ENCODE measurements at places on chromosomes 4 and X. TPM values are rescaled to one million over a fixed set of nuclear protein-coding genes. Genes with fewer than 3 reads are reported as not detected.

Gene TRAM1L1
- 0.84 TPM for total RNA-seq

- no peak for DNase-seq
These were observed 292.0 kb downstream of the CCSER1 start for GRCh38 chr4:90419124-90419711.

DNA sequence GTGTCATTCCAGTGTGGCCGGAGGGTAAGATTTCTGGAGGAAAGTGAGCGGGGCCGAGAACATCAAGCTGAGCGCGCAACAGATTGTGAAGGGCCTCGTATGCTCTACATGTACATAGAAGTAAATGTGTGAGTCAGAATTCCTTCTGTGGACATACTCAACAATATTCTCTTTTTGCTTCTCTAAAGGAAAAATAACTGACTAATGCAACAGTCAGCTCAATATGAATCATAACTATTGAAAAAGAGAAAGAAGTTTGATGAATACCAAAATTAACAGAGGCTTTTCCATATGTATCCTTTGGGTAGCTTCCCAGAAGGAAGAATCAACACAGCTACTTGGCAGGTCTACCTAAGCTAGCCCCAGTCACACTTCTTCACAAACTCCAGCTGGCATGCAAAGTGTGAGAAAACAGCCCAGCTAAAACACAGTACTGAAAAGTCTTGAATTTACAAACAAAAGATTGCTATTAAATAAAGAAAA, 87.5 kb upstream of the ZFP42 start:
- DNase-seq = no peak

DNA sequence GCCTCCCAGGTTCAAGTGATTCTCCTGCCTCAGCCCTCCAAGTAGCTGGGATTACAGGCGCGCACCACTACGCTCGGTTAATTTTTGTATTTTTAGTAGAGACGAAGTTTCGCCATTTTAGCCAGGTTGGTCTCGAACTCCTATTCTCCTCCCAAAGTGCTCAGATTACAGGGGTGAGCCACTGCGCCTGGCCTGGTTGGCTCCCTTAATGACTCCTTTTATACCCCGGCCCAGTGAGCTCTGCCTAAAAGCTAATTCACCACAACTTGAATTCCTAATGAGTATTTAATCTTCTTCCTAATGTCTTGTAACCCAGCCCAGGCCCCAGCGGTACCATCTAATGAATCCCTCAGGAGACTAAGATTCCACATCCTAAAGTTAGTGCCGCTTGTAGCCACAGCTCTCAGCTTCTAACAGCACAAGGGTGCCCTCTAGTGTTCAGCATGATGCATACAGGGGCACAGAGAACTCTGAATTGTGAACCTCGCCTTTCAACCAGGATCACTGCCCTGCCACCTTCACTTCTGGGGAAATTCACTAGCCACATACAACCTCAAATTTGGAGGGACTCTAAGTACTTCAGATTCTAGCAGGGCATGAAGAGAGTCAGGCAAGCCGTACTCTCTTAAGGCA, 89.5 kb downstream of the OR13H1 start:
- DNase-seq = peak; percentile 42

- peak; percentile 9 for DNase-seq
These were observed 28.5 kb downstream of the SRPX start for GRCh38 chrX:38192007-38192810.

Gene F8A2
- 2.6 TPM for total RNA-seq

DNA sequence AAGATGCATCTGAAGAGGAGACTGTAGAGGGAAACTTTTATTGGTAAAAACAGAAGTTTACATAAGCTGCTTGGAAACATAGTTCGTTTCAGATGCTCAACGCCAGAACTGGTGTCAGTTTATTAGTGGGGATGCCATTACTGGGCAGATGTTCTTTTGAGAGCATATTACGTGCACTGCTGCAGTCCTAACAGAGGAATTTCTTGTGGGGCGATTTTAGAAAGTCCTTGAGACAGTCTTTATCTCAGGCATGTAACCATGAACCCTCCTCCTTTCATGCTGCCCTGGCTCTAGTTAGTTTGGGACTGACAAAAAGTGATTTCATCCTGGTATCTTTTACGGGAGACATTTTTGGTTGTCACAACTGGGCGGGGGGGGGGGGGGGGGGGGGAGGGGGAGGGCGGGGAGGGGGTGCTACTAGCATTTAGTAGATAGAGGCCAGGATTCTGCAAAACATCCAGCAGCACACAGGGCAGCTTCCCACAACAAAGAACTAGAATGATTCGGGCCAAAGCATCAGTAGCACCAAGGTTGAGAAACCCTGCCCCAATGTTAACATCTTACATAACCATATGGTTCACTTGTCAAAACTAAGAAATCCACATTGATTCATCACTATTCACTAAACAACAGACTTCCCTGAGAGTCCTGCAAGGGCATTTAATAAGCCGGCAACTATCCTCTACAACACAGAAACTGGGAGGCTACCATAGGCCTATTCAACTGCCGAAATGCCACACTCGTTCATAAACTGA, 118.6 kb upstream of the FTHL17 start:
- no peak for DNase-seq

DNA sequence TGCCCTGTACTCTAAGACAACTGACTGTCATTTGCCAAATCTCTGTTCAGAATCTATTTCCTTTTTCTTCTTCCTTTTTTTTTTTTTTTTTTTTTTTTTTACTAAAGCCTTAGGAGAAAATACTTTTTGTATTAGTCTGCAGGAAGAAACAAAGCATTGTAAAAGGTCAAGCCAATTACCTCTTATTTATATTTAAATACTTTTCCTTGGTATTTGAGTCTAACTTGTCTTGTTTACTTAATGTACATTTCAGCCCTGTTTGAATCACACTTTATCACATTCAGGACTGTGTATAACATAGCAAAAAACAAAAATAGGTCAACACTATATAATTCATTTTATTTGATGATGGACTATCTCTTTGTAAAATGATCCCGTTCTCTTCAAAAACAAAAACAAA, 262.2 kb downstream of the RPA4 start:
- no peak for DNase-seq

Gene MAGEA12
- not detected for total RNA-seq

GRCh38 chr4:113637823-113638561, 123.5 kb downstream of the CAMK2D start:
- DNase-seq = no peak

- no peak for DNase-seq
These were observed 161.5 kb downstream of the SOX3 start for GRCh38 chrX:140343226-140343868.

Gene TMPRSS11F
- total RNA-seq = not detected

DNA sequence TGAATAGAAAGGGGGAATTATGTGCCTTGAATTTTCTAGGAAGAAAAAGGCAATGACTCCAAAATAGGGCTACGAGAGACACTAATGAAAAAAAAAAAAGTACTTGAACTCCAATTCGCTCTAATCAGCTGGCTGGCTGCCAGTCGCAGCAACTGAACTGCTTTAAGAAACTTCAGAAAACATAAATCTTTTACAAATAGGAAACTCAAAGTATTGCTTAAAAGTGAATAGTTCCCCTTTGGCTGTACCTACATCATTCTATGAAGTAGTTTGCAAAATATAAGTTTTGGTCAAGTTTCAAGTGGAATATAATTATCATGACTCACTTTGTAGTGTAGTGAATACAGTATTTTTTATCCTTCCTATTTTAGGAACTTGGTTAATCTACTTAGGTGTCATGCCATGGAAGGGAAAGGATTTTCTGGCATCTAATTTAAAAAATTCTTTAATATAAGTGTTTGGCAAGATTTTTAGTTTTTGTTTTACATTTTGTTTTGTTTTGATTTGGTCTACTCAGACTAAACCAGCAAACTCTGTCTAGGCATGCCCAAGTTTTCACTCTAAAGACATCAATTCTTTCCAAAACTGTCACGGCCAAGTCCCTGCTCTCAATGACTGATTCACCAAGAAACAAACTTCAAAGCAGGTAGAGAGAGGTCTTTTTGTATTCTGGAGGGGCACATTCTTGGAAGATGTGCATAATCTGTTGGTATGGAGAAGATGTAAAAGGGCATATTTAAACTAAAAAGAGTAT, 382.4 kb upstream of the GALNT7 start:
- DNase-seq = no peak

Gene ENPP6
- total RNA-seq = 32.0 TPM

GRCh38 chr4:110982486-110982885, 359.6 kb upstream of the PITX2 start:
- DNase-seq = no peak

Gene NLGN4X
- total RNA-seq = 6.3 TPM

Gene FATE1
- total RNA-seq = not detected

Gene FAM184B
- total RNA-seq = not detected

Gene HERC6
- total RNA-seq = 10.0 TPM

DNA sequence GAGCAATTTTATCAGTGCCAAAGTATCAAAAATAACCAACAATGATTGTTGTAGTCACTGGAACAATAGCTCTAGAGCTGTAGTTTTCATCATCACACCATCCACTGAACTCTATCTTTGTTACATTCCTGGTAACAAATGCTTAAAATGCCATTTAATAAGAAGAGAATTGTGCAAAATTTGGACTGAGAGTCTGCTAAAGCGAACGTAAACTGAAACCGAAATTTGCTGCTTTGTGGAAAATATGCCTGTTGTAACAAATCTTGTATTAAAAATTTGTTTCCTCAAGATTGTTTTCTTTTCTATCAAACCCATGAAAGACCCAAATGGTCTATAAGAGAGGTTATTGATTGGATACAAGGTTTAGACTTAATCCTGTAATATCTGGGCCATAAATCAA, 109.3 kb upstream of the TECRL start:
- no peak for DNase-seq

GRCh38 chr4:75821966-75822365, 80.3 kb downstream of the PPEF2 start:
- no peak for DNase-seq

DNA sequence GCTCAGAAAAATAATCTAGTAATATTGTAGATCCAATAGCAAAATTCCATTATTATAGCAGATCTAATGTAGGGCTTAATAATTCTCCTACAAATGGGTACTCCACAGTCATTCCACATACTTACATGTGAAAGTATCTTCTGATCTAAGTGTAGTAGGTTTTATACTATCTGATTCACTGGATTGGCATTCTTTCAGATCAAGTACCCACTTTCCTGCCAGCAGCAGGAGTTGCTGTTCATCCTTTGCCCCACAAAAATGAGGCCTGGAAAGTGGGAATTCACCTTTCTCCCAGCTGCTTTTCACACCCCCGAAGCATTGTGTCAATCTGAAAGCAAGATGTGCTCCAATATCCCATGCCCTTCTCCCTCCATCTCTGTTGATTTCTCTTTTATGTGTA, 77.1 kb upstream of the RXFP1 start:
- no peak for DNase-seq

GRCh38 chrX:13498238-13498637, 71.2 kb upstream of the EGFL6 start:
- no peak for DNase-seq

DNA sequence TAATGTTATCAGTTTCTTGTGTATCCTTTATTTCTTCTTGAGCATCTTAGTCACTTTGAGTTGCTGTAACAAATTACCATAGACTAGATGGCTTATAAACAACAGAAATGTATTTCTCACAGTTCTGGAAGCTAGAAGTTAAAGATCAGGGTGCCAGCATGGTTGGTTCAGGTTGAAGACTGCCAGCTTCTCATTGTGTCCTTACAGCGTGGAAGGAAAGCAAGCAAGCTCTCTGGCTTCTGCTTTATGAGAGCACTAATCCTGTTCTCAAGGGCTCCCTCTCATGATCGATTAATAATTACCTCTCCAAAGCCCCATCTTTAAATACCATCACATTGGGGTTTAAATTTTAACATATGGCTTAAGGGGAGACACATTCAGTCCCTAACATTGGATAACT, 497.2 kb downstream of the RAPGEF2 start:
- DNase-seq = no peak

DNA sequence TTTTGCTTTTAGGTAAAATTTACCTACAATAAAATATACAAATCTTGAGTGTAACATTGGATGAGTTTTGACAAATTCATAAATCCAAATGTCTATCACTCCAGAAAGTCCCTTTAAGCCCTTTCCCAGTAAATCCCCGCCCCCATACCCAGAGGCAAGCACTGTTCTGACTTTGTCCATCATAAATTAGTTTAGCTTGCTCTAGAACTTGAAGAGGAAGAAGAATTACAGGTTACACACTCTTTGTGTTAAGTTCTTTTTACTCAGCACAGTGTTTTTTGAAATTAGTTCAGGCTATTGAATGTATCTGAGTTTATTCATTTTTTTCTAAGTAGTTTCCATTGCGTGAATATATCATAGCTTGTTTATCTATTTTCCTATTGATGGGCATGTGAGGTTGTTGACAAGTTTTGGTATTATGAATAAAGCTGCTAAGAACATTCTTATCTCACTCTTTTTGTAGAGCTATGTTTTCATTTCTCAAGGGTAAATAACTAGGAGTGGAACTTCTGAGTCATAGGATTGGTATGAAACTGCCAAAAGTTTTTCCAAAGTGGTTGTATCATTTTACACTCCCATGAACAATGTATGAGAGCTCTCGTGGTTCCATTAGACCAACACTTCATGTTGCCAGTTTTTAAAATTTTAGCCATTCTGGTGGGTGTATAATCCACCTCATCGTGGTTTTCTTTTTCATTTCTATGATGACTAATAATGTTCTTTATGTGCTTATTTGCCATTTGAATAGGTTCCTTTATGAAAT, 22.4 kb upstream of the HPSE start:
- no peak for DNase-seq

DNA sequence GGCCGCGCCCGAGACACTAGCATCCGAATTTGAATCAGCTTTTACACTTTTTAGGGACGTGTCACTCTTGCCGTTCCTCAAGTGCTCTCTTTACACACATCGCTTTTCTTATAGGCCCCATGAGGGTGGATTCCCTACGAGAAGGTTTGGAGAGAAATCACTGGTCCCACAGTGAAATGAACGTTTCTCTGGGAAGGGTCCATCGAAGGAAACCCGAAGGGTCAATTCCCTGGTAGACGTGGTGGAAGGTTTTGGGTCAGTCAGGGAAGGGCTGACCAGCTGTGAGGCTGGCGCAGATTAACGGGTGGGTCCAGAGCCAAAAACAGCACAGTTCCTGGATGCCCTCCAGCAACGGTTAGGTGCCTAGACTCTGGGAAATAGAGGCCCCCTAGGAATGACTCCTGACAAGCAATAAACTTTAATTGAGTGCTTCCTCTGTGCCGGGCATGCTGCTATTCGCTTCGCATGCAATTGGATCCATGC, 35.9 kb downstream of the ETDC start:
- DNase-seq = peak; percentile 29

DNA sequence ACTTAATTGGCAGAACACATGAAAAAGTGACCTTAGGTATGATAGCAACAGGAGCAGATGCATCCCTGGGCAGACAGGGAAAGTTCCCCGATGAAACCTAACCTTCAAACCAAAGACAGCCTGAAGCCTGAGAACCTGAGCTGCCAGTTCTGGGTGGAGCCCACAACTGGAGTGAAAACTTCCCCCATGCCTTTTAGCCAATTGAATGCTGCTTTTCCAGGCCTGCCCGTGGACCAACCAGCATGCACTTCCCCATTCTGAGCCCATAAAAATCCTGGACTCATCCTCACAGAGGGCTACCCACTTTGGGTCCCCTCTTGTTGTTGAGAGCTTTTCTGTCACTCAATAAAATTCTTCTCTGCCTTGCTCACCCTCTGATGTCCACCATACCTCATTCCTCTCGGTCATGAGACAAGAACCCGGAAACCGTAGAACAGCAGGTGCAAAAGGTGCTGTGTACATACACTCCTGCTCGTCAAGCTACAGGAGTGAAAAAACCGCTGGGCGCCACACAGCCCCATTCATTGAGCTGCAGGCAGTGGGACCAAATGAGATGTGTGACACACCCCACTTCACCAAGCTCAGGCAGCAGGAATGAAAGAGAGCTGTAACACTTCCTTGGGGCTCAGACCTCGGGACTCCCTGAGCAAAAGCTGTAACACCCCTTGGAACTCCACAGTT, 13.9 kb upstream of the SLC7A11 start:
- DNase-seq = no peak

Gene TCEAL5
- not detected for total RNA-seq

Gene NMU
- not detected for total RNA-seq

Gene GAGE1
- not detected for total RNA-seq

All from tibial nerve (tissue), 4 donors.